ENCODE measurements at places on chromosomes 2 and 18.

GRCh38 chr2:186187854-186188253 is 298.2 kb upstream of the ZC3H15 start:
- no peak for DNase-seq

- DNase-seq: no peak
Observed at GRCh38 chr18:36465970-36466369, 168.5 kb downstream of the FHOD3 start.

DNA sequence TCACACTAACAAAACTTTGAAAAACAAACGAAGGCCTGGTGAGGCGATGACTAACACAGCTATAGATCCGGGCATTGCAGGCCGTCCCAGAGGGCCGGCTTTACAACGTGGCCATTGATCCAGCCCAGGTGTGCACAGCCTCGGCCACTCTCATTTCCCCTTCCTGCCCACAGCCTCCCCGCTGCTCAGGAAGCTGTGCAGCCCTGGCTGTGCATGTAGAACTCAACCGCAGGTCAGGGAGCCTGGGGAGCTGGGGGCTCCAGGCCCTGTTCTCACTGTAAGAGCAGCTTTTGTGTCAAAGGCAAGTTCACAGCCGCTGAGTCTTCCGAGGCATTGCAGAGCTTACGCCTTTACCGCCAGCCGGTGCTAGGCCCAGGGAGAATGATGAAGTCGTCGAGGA is 87.2 kb downstream of the LONRF2 start:
- no peak for DNase-seq

GRCh38 chr2:9681427-9681817 is 50.6 kb upstream of the YWHAQ start:
- no peak for DNase-seq

DNA sequence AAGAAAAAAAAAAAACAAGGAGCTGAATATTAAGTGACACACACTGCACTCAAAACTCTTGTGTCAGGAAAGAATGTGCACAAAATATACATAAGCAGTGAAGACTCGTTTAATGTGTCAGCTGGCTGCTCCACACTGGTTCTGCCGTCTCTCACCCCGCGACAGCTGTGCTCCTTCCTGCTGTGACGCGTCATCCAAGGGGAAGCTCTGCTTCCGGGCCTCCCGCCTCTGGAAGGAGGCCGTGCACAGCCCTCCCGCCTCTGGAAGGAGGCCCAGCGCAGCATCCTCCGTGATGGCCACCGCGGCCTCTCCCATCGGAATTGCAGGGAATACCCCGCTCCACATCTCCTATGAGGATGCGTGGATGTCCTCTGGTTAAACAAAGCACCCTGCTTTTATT is 151.0 kb downstream of the HDAC4 start:
- no peak for DNase-seq

DNA sequence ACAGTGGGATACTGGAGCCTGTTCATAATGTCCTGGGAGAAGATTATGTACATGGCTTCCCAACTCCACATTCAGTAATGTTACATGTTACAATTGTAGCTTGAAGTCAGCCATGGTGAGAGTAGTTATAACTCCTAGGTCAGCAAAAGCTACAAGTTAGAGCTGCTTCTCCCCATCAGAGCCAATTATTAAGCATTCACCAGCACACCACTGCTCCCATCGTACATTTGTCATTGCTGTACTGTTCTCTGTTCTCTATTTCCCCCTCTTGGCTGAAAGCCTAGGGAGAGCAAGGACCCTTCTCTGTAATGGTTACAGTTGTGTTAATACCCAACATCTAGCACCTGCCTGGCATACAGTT is 5.3 kb upstream of the TLK1 start:
- no peak for DNase-seq

GRCh38 chr2:155424518-155424917 is 726.0 kb downstream of the KCNJ3 start:
- DNase-seq: no peak

GRCh38 chr2:4862031-4862430 is 830.2 kb upstream of the SOX11 start:
- DNase-seq: no peak

DNA sequence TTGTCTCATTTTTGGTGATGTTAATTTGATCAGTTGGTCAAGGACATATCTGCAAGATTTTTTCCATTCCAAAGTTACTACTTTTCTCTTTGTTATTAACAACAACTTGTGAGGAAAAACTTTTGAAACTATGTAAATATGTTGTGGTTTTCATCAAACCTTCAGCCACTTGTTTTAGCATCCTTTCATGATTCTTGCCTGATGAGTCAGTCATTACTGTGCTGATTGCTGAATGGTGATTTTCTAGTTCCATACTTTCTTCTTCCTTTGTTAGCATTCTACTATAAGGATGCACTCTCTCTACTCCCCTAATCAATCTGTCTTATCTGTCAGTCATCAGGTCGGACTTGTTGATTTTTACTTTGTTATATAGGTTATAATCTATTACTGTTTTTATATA is 10.9 kb downstream of the TMEM87B start:
- no peak for DNase-seq

GRCh38 chr2:58533376-58533775 is 292.3 kb upstream of the FANCL start:
- DNase-seq: no peak

- DNase-seq: no peak
Observed at GRCh38 chr2:134362740-134363139, 108.9 kb downstream of the MGAT5 start.

- no peak for DNase-seq
Observed at GRCh38 chr2:200100027-200100426, 144.6 kb downstream of the MAIP1 start.

GRCh38 chr2:158782136-158782535 is 13.0 kb upstream of the DAPL1 start:
- DNase-seq: no peak

DNA sequence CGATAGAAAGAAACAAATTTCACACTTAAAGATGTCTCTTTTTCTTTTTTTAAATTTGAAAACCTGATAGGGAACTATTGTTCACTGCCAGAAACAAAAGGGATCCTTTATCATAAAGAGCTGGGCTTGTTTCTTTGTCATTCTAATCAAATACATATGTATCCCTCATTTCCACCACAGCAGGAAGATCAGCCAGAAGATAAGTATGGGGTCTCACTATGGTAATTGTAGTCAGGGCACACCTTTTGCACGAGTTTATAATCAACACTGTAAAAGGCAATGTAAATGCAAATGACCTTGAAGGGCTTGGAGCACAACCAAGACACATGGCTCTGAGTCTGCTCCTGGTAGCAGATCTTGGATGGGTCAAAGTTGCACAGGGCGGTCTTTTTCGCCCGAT is 109.5 kb downstream of the NXPH2 start:
- DNase-seq: no peak

DNA sequence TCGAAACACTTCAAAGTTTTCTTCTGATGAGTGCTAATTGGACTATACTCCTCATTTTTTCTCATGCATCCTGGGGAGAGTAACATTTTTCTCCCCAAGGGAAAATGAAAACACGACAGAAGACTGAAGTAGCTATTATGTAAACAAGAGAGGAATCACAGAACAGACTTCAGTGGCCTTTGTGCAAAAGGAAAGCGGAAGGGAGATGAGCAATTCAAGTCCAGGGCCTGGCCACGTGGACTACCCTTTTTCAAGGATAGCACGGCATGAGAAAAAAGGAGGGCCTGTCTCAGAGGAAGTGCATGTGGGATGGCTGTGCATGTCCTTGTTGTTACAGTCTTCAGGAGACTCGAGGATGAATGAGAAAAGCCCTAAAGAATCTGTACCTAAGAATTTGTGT is 43.8 kb upstream of the KCNE4 start:
- no peak for DNase-seq

DNA sequence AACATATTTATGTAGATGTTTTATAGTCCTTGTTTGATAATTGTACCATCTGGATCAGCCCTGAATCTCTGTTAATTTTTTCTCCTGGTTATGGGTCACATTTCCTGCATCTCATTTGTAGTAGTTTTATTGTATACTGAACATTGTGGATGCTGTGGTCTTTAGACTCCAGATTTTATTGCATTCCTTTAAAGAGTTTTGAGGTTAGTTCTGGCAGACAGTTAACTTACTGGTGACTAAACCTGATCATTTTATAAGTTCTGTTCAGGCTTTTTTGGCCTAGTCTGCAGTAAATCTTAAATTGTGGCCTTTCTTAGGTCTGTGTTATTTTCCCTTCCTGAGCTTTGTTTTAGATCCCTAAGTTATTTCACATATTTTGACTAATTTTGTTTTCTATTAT is 84.3 kb downstream of the FANCL start:
- no peak for DNase-seq

DNA sequence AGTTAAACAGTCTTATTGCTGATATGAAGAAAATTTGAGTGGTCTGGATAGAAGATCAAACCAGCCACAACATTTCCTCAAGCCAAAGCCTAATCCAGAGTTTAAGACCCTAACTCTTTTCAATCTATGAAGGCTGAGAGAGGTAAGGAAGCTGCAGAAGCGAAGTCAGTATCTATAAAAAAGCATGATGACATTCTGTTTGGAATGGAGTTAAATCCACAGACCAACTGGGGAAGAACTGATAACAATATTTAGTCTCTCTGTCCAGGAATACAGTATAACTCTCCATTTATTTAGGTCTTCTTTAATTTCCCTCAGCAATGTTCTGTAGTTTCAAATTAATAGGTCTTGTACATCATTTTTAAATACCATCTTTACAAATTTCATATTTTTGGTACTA is 16.0 kb downstream of the PIGN start:
- no peak for DNase-seq

- no peak for DNase-seq
Observed at GRCh38 chr2:181972431-181973170, 13.1 kb upstream of the PPP1R1C start.

DNA sequence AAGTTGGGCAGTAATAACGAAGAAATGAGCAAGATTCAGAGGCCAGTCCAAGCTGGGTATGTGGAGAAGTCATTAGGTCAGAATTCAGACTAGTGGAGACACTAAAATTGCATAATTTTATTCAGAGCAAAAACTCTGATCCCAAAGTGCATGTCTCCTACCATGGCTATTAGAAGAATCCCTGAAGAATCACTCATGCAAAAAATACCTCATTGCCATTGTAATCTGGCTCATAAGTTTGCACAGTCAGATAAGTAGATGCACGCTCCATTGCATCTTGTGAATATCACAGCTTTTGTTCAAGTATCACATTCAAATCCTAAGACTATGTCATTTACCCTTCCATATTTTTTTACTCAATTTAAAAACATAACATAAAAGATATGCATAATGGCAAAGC is 692.2 kb upstream of the KLHL29 start:
- no peak for DNase-seq

DNA sequence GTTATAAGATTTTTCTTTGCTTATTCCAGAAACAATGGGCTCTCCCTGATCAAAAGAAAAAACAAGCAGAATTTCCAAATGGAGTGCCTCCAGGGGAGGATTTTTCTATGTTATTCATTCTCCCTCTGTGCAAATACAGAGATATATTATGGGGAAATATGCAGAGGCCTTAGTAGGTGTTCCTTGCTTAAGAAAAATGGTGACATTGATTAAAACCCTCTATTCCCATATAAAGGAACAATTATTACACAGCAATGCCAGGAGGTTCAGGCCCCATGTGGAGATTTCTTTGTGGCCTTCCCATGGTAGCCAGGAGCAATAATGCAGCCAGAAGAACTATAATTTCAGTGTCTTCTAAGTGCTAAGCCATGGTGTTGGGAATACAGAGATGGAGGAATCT is 255.9 kb upstream of the CXCR4 start:
- DNase-seq: no peak

- no peak for DNase-seq
Observed at GRCh38 chr18:35174093-35174731, 66.6 kb upstream of the ZNF397 start.

DNA sequence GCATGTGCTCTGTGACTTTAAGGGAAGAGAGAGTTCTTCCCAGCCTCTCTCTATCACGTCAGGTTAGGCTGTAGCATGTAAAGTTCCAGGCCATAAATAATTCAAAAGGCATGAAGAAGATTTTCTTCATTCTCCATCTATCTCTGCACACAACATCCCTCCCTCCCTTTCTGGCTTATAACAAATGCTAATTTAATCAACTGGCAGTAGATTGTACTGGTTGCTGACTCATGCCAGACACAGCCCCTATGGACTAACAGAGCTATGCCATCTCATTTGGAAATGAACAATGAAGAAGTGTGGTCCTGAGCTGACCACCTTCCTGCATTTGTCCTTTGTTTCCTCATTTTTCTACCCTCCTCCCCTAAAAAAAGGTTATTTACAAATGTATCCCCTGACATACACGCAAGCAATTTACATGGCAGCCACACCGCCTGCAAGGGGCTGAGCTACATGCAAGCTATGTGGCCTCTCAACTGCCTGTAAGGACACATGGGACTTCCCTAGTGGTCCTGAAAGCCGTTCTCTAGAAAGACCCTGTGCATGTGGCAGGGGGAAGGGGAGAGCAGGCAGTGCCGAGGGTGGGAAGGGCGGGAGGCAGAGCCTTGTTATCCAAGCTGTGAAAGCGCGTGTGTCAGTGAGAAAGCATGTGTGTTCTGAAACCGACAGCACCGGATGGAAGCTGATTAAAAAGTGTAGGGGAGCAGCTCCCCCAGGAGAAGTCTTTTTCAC is 90.9 kb upstream of the KLF7 start:
- DNase-seq: no peak

- DNase-seq: no peak
Observed at GRCh38 chr2:16614314-16614860, 51.2 kb downstream of the CYRIA start.

- DNase-seq: peak; percentile 33
Observed at GRCh38 chr2:212005085-212005671, 533.4 kb downstream of the ERBB4 start.

GRCh38 chr2:61478086-61478485 is 7.2 kb upstream of the USP34 start:
- DNase-seq: no peak

GRCh38 chr18:44680273-44681075 is at the start of gene SETBP1:
SETBP1 (plus strand) TSS chr18:44680888; CDS start chr18:44701347, 20,459 bp downstream.
- DNase-seq: peak; percentile 59

GRCh38 chr2:233813236-233814055 is 35.3 kb downstream of the MROH2A start:
- DNase-seq: no peak

DNA sequence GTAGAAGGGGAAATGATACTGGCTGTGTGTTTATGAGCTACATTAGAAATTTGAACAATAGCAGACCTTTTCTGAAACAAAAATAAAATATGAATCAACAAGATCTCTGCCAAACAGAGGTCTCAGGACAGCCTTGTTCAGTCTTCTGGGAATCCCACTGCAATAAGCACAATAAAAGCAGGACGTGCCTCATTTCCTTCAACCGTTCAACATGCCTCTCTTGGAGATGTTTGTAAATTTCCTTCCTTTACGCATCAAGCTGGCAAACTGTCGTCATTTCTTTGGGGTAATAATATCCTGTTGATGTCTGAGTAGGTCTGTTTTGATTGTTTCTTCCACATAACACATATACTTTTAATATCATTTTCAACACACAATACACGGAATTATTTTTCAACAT is 77.2 kb downstream of the TCF4 start:
- DNase-seq: no peak

GRCh38 chr18:48335829-48336228 is 73.4 kb downstream of the ZBTB7C start:
- no peak for DNase-seq

GRCh38 chr18:37953876-37954275 is 388.3 kb upstream of the CELF4 start:
- DNase-seq: no peak

All from NCI-H1694 (cell line).